Motor neuron (in vitro differentiated cells): ENCODE measurements at places on chromosomes 1 and 21.
A peak's percentile ranks its signal among the peaks of the same experiment; 100 is the strongest.

DNA sequence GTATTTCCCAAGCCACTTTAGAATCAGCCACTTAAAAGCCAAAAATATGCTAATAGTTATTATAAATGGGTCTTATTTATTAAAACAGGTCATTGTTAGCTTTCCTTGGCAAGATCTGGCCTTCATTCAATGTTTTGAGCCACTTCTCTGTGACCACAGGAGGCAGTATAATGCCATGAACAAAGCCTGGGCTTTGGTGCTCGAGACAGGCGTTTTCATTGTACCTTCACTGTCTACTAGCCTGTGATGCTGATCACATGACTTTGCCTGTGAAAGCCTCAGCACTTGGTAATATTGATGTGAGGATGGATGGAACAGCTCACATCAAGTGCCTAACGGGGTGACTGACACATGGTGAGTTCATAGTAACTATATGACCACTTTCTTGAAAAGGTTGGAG is 217.0 kb downstream of the RWDD3 start:
- no peak for ATAC-seq

- ATAC-seq: no peak
Observed at GRCh38 chr1:158150523-158150922, 30.2 kb upstream of the CD1D start.

GRCh38 chr1:202615501-202616354 is 94.5 kb downstream of the SYT2 start:
- ATAC-seq: peak; percentile 12

DNA sequence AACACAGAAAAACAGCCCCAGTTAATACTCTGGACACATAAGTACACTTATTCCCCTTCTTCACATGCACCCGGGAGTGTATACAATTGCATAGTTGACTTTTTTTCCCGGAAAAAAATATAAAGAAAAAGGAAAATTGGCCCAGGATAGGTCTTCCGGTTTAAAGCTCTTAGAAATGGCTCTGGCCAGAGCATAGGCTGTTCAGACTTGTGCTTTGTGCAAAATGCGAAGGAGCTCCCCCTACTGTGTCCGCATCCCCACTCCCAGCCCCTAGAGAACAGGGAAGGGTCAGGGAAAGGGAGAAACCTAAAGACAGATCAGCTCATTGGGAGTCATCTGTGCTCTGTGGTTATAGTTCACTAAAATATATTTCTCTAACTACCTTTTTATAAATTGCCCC is 5.5 kb upstream of the MTMR11 start:
- ATAC-seq: no peak

DNA sequence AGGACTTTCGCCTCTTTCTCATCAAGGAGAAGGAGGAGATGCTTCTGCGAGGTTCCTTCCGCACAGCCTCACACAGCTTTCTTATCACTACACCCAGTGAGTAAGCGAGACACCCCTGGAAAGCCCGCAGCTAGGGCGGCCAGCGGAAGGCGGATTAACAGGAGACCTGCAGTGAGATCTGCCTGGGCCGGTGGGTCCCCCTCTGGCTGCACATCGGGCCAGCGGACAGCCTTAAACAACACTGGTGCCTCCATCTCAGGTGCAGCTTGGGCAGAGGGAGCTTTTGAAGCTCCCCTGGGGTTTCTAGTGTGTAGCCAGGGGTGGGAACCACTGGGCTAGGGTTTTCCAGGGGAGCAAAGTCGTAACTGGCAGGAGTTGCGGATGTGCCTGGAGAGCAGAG is 17.5 kb upstream of the MTARC1 start:
- no peak for ATAC-seq

GRCh38 chr1:145711213-145711651 is 4.1 kb upstream of the PDZK1 start:
- no peak for ATAC-seq

DNA sequence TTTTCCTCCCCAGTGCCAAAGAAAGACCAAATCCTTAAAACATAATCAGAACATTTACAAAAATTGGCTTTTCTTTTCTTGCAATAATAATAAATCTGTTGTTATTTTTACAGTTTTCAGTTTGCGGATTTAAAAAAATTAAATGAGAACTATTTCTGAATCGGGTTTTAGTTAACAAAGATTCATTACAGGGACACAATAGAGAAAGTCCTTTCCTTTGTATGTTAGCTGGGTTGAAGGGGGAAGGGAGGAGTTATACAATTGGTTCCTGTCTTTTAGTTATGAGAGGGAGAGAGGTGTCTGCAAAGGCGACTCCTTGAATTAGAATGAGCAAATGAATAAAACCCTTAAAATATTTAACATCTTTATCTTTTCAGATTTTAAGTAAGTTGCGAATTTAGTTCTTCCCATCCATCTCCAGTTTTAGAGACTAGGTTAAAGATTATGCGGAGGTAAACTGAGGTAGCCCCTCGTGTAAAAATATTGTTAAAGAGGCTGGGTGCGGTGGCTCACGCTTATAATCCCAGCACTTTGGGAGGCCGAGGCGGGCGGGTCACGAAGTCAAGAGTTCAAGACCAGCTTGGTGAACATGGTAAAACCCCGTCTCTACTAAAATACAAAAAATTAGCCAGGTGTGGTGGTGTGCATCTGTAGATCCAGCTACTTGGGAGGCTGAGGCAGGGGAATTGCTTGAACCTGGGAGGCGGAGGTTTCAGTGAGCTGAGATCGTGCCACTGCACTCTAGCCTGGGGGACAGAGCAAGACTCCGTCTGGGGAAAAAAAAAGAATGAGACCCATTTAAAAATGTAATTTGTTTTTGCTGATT is 3.9 kb downstream of the SPEN start:
- ATAC-seq: no peak

DNA sequence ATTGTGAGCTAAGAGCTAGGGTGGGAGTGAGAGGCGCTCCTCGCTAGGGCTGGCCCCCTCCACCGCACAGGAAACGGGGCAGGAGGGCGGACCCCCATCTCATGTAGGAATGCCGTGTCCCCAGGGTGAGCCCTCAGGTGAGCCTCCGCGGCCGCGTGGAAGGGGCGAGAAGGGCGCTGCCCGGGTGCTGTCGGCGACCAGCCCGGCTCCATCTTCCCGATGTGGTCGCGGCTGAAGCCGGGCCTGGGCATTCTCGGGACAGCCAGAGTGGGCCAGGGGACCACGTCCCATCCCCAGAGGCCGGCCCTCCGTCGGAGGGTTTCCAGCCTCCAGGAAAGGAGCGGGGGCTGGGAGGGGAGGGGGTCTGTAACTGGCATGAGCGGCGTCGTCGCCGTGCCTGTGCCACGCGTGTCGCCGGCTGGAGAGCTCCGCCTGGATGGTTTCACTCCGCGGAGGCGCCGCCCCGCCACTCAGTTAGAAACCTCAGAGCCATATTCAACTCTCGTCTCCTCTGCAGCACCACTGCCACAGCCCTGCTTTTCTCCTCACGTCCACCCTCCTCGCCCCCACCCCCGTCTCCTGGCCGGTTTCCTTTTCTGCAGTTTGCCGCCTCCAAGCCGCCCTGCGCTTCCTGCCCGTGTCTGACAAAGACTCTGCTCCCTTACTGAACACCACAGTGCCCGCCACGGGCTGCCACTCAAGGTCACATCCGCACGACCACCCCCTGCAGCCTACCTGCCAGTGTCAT is at the start of gene TMEM269:
TMEM269 (plus strand) TSS at position 46 of the 748 bp plus-strand sequence. CDS start 4,903 bp downstream, outside the sequence.
- peak; percentile 34 for ATAC-seq

DNA sequence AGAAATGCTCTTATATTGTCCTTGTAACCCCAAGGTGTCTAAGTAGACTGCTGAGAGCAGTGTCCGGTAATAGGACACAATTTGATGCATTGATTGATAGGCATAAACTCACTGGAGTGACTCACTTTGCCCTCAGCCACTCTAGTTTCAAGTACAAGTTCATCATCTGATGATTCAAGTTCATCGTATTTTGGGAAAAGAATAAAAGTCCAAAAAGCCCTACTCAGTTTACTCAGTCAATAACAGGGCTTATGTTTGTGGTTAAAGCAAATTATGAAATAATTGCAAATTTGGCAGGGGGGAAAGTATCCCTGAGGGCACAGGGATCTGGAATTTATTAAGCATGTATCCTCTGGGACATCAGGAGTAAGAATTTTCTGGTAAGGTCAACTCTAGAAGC is 7.6 kb upstream of the ATF3 start:
- ATAC-seq: no peak

DNA sequence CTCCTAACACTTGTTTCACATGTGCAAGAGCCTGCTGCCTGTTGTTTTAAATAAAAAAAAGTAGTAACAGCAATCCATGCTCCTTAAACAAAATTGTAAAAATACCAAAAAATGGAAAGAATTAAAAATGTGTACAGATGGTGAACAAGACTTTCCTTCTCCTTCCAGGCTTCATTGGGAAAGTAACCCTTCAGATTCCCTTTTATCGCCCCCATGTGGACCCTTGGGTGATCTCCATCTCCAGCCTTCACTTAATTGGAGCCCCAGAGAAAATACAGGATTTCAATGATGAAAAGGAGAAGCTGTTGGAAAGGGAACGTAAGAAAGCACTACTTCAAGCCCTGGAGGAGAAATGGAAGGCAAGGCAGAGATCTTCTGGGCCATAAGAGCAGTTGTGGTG is 14.2 kb downstream of the VPS13D start:
- no peak for ATAC-seq

- ATAC-seq: peak; percentile 52
Observed at GRCh38 chr1:199242147-199242546, 603.3 kb downstream of the PTPRC start.

- no peak for ATAC-seq
Observed at GRCh38 chr1:103516283-103516682, 9.2 kb upstream of the RNPC3 start.

DNA sequence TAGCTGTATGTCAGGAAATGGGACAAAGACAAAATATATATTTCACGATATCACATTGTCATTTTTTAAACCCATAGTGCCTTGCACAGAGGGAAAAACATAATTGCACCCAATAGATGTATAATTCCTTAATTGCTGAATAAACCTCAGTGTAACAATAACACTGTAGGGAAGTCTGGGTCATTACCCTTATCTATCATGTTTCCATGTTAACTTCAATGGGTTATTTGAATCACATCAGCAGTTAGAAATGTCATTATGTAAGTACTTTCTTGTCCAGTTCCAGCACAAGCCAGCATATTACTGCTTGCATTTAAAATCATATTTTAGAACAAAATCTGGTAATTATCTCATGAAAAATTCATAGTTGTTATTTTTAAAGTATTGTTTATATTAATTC is 222.7 kb downstream of the HMCN1 start:
- no peak for ATAC-seq

DNA sequence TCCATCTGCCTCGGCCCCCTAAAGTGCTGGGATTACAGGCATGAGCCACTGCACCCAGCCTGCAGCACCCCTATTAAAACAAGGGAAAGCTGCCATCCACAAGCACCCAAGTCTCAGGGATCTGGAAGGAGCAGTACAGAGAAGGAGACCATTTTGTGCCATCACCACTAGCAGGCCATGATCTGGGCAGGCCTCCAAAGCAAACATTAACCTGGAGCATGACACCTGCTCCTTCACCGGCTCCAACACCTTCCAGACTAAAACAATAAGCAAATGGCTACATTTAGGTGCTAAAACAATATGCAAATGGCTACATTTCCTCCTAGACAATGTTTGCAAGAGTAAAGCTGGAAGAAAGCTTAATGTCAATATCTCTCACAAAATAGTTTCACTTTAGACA is 16.7 kb downstream of the MEAF6 start:
- ATAC-seq: no peak

DNA sequence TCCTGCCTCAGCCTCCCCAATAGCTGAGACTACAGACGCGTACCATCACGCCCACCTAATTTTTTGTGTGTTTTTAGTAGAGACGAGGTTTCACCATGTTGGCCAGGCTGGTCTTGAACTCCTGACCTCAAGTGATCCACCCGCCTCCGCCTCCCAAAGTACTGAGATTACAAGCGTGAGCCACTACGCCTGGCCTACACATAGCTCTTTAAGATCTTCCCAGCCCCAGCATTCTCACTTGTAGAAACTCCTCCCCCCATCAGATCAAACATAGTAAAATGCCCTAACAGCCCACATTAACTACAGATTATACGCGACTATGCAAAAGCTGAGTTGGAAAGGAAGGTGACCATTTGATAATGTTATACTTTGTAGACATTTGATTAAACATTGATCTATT is 634.8 kb downstream of the MATN1 start:
- ATAC-seq: no peak

DNA sequence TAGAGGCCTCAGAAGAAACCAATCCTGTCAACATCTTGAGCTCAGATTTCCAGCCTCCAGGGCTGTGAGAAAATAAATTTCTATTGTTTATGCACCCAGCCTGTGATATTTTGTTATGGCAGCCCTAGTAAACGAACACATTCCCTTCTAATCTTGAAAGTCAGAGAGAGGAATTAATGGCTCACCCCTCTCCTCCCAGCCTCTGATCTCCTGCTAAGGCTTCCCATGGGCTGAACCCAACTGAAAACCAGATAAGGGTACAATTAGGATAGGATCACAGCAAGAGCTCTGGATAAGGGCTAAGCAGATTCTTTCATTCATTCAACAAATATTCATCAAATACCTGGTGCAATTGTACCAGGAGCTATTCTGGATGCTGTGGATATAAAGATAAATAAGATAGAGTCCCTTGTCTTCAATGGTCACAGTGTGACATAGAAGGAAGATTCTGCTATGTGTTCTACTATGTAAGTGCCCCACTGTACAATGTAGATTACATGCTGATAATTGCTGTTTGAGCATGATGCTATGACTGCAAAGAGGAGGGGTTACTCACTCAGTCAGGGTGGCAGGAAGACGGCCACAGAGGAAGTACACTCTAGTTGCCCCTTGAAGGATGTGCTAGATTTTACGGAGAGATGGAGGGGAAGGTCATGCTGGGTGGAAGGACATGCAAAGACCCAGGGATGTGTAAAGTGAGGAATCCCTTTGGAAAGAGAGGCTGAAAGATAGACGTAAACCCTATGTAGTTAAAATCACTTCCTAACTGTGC is 203.3 kb upstream of the JUN start:
- ATAC-seq: no peak

GRCh38 chr1:75449998-75450397 is 160.9 kb downstream of the SLC44A5 start:
- ATAC-seq: no peak

DNA sequence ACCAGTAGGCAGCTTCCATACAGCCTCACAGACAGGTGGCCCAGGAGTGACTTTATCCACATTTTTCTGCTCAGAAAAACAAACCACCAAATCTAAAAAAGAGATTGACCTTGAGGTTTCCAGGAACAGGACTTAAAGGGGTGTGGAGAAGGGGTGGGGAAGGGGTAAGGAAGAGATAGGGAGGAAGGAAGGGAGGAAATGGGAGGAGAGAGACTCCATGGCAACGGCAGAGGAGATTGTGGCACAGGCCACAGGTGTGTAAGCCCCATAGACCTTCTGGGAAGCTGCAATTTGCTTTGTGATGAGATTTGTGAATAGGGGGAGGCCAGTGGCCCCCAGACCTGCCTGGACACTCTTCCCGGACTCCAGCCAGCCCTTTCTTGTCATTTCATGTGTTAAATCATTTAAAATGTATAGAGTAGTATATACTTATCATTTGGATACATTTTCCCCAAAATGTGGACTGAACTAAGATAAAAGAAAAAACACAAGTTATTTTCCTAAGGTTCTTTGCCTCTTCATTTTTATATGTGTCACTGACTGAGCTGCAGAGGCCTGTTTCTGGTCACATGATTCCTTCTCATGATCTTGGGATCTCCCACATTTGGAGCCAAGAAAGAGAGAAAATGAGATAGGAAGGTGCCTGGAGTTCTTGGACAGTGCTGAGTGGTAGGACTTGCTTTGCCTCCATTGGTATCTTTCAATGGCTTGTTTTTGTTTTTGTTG is 55.5 kb downstream of the CLIC6 start:
- no peak for ATAC-seq

GRCh38 chr1:185249563-185249962 is 67.5 kb downstream of the IVNS1ABP start:
- no peak for ATAC-seq
